ENCODE measurements at places on chromosomes 2 and 18. TPM values are rescaled to one million over a fixed set of nuclear protein-coding genes. Genes with fewer than 3 reads are reported as not detected.
A peak's percentile ranks its signal among the peaks of the same experiment; 100 is the strongest.

- no peaks in the 10 kb centered on the region for H3K36me3 ChIP-seq
- no peak overlapping the region for H3K4me3 ChIP-seq
- DNase-seq, result peak; percentile 29
- no peaks in the 10 kb centered on the region for H3K4me1 ChIP-seq
- H3K27ac ChIP-seq, result no peak overlapping the region
- H3K27me3 ChIP-seq, result peaks cover 83% of the 10 kb centered on the region
Observed at GRCh38 chr18:59268721-59269562, 4.3 kb downstream of the RAX start.

ALK gene
- total RNA-seq, result 0.06 TPM

GRCh38 chr18:62379051-62379450 lies 53.9 kb downstream of the TNFRSF11A start:
- DNase-seq, result no peak
- H3K36me3 ChIP-seq, result no peaks in the 10 kb centered on the region
- H3K27ac ChIP-seq, result no peak overlapping the region

- H3K4me3 ChIP-seq, result no peak overlapping the region
- H3K27ac ChIP-seq, result no peak overlapping the region
- no peaks in the 10 kb centered on the region for H3K36me3 ChIP-seq
- H3K27me3 ChIP-seq, result no peaks in the 10 kb centered on the region
Observed at GRCh38 chr2:205858275-205858674, 176.0 kb downstream of the NRP2 start.

NEU2 gene
- not detected for total RNA-seq

TFCP2L1 gene
- total RNA-seq, result 0.31 TPM
